ENCODE measurements at places on chromosomes 16 and 17.

- no peak for DNase-seq
These were observed 29.3 kb downstream of the CTU2 start for GRCh38 chr16:88735616-88736015.

- DNase-seq: no peak
These were observed 617.0 kb upstream of the CDH5 start for GRCh38 chr16:65749506-65749905.

DNA sequence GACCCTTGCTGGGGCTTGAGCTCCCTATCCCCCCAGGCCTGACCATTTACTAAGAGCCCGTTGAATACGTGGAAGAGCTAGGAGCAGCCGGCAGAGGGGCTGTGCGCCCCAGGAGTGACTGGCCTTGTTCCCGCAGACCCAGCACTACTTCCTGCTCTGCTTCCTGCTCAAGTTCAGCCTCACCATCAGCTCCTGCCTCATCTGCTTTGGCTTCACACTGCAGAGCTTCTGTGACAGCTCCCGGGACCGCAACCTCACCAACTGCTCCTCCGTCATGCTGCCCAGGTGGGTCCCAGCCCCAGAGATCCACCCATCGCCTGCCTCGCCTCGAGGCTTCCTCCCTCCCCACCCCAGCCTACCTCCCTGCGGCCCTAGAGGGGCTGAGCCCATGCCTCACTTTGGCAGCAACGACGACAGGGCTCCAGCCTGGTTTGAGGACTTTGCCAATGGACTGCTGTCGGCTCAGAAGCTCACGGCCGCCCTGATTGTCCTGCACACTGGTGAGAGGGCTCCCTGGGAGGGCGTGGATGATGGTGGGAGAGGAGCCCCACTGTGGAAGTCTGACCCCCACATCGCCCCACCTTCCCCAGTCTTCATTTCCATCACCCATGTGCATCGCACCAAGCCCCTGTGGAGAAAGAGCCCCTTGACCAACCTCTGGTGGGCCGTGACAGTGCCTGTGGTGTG is 17.2 kb downstream of the CASKIN2 start:
- DNase-seq: no peak

DNA sequence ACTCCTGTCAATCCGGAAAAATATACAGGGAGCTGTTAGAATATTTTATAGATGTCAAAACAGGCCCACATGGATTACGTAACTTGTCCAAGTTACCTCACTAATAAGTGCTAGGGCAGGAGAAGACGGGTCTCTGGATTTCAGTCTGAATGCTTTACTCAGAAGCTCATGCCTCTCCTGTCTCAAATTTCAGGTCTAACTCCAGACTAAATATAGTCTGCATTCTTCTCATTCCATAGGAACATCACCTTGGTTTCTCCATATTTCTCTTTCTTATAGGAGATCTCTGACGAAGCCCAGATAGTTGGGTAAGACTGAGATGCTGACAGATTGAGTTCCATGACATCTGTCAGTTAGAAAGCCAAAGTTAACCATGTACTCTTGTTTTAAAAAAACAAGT is 174.2 kb downstream of the STX8 start:
- peak; percentile 41 for DNase-seq

DNA sequence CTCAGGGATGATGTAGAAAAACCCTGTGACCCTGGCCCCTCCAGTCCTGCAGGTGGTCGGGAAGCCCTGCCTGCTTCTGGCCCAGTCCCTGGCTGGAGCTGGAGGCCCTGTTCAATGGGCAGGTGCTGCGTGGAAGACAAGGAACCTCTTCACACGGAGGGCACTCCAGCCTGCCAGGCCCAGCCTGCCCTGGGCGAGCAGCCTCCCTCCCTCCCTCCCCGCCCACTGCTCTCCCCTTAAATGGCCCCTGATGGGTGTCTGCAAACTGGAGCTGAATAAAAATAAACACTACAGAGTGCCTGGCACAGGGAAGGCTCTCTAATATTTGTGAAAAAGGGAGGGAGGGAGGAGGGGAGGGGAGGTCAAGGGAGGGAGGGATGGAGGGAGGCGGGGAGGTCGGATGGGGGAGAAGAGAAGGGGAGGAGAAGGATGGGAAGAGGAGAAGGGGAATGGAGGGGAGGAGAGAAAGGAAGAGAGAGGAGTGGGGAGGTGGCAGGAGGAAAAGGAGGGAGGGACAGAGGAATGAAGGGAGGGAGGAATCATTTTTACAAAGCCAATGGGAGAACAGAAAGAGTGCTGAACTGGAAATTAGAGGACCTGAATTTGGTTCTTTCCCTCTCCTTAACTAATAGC is 222.8 kb upstream of the TNRC6C start:
- DNase-seq: no peak

DNA sequence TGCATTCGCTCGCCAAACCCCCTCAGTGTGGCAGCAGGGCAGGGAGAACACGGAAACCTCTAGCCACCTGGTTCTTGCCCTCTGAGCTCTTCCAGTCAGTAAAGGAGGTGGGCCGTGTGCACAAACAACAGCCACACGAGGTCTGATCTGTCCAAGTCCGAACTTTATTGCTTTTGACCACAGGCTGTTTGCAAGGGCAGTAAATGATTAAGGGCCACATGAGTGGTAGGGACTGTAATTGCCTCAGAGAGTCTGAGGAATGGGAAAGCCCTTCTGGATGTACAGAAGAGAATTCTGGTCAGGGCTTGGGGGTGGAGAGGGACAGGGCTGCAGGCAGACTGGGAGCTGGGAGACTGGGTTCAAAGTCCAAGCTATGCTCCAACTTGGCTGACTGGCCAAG is 75.7 kb upstream of the LHX1 start:
- peak; percentile 47 for DNase-seq

GRCh38 chr17:75352079-75352569 is 53.4 kb downstream of the GRB2 start:
- DNase-seq: peak; percentile 45

DNA sequence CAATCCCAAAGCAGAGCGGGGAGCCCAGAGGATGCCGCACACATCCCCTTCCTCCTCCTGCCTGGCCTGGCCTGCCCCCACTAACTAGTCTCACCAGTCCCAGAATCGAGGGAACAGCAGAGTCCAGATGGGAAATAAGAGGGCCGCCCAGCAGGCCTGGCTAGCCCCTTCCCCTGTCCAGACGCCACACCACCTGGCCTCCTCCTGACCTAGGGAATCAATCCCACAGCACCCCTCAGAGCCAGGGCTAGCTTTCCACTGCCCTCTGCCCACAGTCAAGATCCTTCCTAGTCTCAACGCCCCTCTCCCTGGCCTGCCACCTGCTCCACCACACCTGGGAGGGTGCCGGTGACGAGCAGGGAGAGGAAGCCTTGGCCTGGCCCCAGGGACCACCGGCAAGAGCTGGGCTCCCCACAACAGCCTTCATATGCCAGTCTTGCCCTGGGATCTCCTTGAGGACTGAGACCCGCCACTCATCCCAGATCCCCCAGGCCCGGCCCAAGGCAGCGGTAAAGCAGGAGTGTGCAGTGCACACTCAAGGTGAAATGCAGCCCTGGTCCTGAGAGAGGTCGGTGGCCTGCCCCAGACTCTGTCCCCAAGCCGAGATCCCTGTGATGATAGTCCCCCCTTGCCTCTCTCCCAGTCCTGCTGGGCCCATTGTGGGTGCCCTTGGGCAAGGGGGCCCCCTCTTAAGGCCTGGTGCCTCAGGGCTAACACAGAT is 27.9 kb downstream of the KATNB1 start:
- no peak for DNase-seq

DNA sequence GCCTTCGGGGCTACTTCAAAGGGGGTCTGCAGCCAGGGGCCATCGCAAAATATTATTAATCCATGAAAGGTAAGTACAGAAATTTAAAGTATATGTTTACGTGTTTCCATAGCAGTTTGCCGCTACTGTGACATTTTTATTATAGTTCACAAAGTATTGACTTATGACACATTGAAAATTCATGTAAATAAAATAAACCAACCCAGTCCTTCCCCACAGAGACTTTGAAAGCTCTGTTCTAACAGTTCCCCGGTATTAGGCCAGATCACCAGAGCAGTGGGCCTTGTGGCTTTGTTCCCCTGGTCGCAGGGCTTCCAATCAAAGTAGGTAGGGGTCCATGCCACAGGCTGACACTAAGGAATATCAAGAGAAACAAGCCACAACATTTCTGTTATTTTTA is 13.9 kb downstream of the KIAA0753 start:
- no peak for DNase-seq

DNA sequence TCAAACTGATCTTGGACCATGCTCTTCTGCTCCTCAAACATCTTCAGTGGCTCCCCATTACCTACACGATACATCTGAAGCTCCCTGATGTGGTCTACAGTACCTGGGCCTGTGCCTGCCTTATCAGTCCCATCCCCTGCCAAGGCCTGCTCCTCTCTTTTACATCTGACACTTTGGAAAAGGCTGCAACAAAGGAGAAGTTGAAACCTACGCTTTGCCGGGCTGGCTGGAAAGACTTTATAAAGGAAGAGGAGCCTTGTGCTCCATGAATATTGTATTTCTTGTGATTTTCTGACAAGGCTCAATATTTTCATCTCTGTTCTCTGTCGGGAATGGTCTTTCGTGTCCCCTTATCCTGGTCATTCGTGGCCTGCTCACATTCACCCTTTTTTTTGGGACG is 132.5 kb downstream of the XYLT1 start:
- DNase-seq: no peak

DNA sequence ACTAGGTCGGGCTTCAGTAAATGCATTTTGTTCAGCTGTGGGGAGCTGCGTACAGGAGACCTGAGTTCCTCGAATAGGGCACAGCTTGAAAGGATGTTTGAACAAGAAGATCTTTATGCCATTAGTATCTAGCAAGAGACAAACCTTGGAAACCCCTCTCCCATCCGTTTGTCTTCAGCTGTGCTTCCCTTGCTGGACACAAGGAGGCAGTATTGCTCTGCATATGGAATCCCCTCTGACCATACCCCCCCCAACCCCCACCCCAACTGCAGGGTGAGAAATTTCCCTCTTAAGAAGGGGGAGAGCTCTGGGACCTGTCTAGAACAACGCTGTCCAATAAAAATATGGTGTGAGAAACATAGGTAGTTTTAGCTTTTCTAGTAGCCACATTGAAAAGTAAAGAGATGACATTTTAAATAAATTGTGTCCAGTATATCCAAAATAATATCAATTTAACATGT is 1.6 kb downstream of the MRM1 start:
- DNase-seq: peak; percentile 46

DNA sequence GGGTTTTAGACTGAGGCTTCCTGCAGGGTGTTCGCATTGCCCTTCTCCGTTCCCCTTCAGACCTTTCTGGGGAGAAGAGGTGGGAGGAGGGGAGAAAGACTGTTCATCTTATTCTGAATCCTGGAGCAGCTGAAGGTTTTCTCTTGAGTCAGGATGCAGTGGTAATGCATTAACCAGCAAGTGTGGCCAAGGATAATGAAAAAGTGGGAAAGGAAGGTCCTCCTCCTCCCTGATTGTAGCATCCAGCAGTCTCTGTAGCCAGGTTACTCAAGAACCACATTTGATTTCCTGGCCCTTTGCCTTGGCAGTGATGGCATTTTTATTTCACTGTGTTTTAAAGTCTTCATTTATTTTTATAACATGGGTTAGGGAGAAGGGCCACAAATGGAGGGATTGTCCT is 59.1 kb downstream of the CYLD start:
- DNase-seq: peak; percentile 9

GRCh38 chr16:69563605-69564580 is 1.9 kb upstream of the NFAT5 start:
- DNase-seq: no peak

DNA sequence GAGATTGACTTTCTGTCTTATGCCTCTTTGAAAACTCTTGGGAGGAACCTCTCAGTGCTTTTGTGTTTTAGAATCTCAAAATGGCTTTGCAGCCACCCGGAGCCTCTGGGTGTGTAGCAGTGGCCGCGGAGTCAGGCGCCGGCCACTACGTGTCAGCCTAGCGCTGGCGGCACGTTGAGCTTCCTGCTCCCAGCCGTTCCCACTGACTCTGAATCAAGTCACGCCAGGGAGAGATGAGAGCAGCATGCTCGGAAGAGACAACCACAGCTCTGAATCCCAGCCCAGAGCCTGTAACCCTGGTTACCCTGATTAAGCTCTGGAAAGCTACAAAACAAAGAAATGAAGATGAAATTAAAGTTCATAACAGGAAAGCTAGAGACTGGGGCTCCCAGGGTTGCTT is 97.4 kb upstream of the CACNG5 start:
- DNase-seq: no peak

- no peak for DNase-seq
These were observed 3.1 kb downstream of the CTRB2 start for GRCh38 chr16:75203667-75204409.

DNA sequence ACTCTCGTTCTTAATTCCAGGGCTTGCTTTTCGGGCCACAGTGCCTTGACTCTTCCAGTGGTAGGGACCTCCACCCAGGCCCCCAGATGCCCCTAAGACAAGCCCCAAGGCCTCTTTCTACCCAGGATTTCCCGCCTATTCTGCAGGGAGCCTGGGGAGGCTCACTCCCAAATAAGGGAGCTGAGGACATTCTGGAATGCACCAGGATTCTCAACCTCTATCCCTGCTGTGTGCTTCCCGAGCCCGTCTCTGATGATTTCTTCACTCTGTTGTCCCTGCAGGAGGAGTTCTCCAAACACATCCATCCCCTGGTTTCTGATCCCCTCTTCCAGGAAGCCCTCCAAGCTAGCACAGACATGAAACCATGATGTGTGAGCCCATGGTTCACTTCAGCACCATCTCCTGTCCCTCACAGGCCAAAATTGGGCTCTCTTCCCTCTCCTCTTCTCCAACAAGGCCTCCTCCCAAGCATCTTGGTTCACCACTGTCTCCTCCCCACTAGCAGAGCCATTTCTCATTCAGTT is 255.9 kb downstream of the KATNIP start:
- no peak for DNase-seq

GRCh38 chr17:30104575-30105339 is 11.9 kb upstream of the NSRP1 start:
- peak; percentile 53 for DNase-seq

- DNase-seq: no peak
These were observed 64.2 kb downstream of the DNAH17 start for GRCh38 chr17:78512976-78513375.

GRCh38 chr16:31083981-31084380 is 4.8 kb downstream of the PRSS53 start:
- DNase-seq: no peak

GRCh38 chr17:7712111-7712771 is 5.3 kb upstream of the DNAH2 start:
- DNase-seq: no peak

GRCh38 chr17:1882836-1883235 is 53.0 kb downstream of the RPA1 start:
- DNase-seq: no peak

- no peak for DNase-seq
These were observed 120.1 kb downstream of the SLC39A11 start for GRCh38 chr17:72972263-72972951.

- DNase-seq: no peak
These were observed 66.8 kb downstream of the C16orf78 start for GRCh38 chr16:49440156-49441065.

DNA sequence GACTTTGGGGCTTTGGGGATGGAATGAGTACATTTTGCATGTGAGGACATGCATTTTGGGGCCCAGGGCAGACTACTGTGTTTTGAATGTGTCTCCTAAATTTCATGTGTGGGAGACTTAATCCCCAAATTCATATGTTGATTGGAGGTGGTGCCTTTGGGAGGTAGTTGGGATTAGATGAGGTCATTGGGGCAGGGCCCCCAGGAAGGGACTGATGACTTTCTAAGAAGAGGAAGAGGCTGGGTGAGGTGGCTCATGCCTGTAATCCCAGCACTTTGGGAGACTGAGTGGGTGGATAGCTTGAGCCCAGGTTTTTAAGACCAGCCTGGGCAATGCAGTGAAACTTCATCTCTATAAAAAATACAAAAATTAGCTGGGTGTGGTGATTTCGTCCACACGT is 42.8 kb upstream of the RAI1 start:
- DNase-seq: no peak

GRCh38 chr17:42980766-42981397 is 517 bp downstream of the RUNDC1 start:
- DNase-seq: peak; percentile 58

All from RCC 7860 (cell line).